ENCODE measurements at places on chromosomes 5 and 9. TPM values are rescaled to one million over a fixed set of nuclear protein-coding genes. Genes with fewer than 3 reads are reported as not detected.

Gene FOXD4L6
- polyA plus RNA-seq, result not detected

Gene RAB24
- 64.6 TPM for polyA plus RNA-seq

Gene CENPK
- 15.3 TPM for polyA plus RNA-seq

GRCh38 chr9:21316860-21317259 is 11.7 kb upstream of the IFNA5 start:
- DNase-seq, result peak; percentile 10

DNA sequence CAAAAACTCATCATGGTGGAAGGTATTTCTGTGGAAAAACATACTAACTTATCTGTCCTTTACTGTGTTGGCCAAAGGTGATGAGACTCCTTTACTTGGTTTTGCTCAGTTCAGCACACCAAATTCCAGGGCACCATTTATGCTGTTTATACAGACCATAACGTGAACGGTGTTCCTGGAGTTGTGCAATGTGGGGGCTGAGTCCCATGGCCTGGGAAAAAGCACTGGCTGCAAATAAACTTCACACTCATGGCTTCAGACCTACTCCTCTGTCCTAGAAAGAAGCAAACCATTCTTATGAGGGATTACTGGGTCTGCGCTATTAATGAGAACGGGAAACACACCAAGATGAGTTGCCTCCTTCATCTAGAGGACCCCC is 10.4 kb downstream of the FREM1 start:
- DNase-seq, result no peak

- DNase-seq, result peak; percentile 20
Observed at GRCh38 chr9:111897601-111898137, 1.1 kb downstream of the UGCG start.

DNA sequence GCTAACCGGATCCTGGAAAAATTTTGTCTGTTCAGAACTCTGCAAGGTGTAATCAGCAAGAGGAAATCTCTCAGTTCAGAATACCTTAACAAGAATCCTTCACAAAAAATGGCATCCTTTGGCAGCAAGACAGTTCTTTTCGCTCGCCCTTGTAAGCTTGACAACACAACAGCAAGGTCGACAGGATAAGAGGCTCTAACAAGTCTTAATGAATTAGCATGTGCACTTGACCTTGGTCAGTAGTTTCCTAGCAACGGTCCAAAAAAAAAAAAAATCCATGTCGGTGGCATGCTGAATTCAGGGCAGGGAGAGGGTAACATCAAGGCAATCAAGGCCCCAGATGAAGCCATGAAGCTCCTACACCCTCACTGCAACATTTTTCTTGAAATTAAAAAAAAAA is 172.8 kb downstream of the APBA1 start:
- no peak for DNase-seq

DNA sequence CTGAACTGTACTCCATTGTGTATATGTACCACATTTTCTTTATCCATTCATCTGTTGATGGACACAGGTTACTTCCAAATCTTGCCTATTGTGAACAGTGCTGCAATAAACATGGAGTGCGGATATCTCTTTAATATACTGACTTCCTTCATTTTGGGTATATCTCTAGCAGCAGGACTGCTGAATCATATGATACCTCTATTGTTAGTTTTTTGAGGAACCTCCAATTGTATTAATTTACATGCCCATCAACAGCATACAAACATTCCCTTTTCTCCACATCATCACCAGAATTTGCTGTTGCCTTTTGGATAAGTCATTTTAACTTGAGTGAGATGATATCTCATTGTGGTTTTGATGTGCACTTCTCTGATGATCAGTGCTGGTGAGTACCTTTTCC is 81.8 kb upstream of the FAM120A start:
- no peak for DNase-seq

DNA sequence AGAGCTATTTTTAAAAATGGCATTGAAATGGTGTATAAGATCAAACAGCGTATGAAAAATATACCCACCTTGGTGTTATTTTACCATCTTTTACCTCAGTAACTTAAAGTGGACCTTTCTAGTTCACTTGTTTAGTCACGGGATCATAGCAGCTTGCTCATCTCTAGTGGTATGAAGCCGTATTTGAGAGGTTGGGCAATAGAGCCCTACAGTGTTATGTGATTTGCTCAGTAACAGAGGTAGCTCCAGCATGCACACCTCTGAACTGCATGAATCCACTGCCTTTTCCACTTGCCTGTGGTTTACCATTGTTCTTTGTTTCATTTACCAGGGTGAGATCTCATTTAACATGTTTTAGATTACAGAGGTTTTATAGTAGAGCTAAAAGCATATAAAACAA is 134.4 kb downstream of the ATG10 start:
- no peak for DNase-seq

DNA sequence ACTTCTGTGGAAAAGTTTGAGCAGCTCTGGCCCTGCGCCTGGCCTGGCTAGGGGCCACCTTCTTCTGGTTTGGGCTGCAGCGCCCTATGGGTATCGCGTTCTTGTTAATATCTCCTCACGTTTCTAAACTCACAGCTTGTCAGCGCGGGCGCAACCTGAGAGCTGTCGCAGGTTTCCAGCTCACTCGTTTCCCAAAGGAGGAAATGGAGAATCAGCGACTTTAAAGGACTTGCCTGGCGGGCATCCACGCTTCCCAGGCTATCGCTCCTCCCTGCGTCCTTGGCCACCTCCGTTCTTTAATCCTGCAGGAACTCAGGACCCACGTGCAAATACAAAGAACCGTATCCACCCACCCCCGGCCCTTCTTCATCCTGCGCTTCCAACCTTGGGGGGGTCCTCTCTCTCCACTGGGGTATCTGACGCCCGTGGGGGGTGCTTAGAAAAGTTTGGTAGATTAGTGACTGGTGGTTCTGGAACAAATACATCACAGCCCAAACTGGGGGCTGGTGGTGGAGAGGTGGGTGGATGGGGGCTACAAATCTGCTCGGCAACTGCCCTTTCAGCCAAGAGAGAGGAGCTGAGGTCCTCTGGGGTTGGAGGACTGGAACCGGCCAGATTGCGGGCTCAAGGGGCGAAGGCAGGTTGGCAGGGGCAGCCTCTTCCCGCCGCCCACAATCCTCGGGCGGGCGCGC is 578 bp upstream of the PSAT1 start:
- peak; percentile 65 for DNase-seq

- DNase-seq, result no peak
Observed at GRCh38 chr9:119091074-119091473, 278.2 kb downstream of the BRINP1 start.

DNA sequence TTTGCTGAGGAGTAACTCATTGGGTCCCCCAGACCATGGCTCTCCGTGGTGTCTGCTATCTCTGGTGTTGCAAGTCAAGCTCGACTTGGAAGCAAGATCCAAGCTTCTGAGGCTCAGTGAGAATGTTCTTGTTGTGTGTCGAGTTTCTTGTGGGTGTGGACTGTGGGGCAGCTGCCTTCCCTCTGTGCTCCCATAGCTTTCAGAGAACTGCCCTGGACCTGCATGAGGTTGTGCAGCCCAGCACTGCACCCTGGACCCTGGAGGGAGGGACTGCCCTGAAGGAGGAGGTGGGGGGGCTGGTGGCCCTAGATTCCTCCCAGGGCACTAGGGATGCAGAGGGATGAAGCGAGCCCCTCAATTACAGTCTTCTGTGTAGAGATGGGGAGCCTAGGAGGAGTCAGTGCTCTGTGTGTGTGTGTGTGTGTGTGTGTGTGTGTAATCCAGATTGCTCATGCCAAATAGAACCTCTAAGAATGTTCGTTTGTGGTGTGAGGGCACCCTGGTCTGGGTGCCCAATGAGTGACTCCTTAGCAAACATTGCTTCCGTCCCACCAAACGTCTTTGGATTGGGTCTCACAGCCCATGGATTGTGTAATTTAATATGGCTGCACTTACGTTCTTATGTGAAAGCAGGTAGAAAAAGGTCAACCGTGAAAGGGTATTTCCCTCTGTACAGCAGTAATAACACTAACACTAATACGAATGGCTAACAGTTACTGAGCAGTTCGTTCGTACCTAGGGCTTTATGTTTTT is 143.3 kb upstream of the LMX1B start:
- DNase-seq, result no peak

DNA sequence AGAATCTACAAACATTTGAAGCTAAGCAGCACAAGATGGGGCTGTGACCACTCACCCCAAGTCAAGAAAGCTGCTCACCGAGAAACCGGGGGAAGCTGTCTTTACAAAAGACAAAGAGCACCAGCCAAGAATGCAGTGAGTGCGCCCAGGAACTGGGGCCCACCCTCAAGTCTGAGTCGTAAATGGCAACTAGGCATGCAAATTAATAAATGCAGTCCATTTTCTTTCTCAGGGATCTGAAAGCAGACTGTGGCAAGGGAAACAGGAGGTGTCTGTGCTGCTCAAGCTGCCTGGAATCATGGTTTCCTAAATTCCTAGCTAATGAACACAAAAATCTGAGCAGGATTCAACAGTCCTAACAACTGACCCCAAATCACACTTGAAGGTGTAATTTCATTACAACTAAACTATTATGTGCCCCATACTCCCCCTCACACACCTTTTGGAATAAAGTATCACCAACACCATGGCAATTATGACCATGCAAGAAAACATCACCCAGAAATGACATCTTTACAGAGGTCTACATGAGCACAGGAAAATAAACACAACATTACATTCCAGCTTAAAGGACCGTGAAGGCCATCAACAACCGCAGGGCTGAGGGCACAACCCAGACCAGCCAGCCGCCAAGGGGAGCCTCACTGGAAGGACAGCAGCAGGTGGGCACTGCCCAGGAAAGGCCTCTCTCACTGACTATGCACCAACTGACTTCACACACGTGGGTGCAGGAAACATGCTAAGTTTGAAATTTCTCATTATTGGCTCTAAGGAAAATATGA is 17.6 kb downstream of the NSUN2 start:
- no peak for DNase-seq

Data from hepatocyte (in vitro differentiated cells).